Stimulated activated CD8-positive, alpha-beta memory T cell treated with anti-CD3 and anti-CD28 coated beads, Interleukin-7, amount 100 ng/mL, for 1 hour (primary cell): ENCODE measurements at places on chromosomes 11 and 22.
A peak's percentile ranks its signal among the peaks of the same experiment; 100 is the strongest.

DNA sequence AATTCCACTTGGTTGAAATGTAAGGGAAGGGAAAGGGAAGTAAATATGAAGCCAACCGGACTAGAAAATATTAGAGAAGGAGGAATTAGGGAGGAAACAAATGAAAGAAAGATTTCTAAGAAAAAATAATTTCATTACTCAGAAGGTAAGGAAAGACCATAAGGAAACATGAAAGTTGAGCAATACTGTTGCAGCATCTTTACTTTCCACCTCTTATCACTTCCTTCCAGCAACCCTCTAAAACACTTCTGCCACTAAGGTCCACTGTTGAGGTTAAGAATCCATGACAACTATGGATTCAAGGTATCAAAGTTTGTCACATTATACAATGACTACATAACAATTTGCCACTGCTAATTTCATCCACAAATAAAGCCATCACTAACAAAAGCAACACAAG is 308.6 kb downstream of the DLG2 start:
- no peak for DNase-seq

- DNase-seq = no peak
These were observed 11.9 kb downstream of the CHRM1 start for GRCh38 chr11:62909107-62909894.

DNA sequence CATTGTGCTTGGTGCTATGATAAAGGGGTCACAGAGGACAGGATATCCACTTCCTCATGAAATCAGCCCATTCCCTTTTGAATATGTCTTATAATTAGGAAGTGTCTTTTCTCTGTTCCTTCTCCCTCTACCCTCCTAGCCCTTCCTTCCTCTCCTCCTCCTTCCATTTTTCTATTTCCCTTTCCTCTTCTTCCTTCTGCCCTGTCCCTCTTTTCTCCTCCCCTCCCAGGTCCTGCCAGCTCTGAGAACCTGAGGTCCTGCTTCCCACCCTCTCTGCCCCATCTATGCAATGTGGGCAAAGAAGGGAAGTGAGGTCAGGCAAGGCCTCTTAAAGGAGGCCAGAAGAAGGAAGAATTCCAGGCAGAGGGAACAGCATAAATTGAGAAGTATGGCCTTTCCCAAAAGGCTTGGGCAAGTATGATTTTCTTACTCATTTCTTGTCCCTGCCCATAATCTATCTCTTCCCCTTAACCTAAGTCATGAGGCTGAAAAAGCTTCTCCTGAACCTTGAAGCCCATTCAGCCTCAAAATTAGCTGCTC is 7.7 kb upstream of the UBASH3B start:
- DNase-seq = no peak

- DNase-seq = peak; percentile 11
These were observed 42.1 kb upstream of the KLHL35 start for GRCh38 chr11:75474878-75475766.

- no peak for DNase-seq
These were observed 26.9 kb downstream of the MACROD1 start for GRCh38 chr11:64139049-64139448.

DNA sequence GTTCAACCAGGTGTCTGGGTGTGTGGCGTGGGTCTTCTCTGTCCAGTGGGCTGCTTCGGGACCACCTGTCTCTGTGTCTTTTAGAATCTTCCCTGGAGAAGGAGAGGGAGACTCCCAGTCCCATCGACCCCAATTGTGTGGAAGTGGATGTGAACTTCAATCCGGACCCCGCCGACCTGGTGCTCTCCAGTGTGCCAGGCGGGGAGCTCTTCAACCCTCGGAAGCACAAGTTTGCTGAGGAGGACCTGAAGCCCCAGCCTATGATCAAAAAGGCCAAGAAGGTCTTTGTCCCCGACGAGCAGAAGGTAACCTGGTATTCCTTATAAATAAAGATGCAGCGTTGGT is 12.2 kb downstream of the TEF start:
- no peak for DNase-seq

DNA sequence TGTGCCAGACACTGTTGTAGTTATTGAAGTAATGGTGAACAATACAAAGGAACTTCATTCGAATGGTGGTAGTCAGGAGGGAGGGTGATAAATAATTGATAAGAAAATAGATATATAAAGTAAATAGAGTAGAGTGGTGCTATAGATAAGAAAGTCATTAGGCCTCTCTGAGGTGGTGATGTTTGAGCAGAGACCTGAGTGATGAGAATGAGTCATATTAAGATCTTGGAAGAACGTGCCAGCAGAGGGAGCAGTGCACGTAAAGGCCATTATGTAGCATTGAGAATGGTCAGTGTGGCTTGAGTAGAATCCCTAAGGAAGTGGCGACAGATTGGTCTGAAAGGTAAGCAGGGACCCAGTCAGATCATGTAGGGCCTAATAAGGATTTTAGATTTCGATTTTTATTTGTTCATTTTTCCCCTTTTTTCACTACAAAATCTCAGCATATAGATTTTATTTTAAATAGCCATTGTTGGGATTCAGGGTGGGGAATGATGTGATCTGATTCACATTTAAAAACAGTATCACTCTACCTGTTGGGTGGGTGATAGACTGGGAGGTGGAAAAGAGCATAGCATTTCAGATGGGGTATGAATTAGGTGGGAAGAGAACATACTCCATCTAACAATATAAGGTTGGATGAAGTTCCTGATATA is 44.7 kb downstream of the CCDC90B start:
- DNase-seq = no peak

- no peak for DNase-seq
These were observed 24.6 kb downstream of the STIM1 start for GRCh38 chr11:3879967-3880542.

DNA sequence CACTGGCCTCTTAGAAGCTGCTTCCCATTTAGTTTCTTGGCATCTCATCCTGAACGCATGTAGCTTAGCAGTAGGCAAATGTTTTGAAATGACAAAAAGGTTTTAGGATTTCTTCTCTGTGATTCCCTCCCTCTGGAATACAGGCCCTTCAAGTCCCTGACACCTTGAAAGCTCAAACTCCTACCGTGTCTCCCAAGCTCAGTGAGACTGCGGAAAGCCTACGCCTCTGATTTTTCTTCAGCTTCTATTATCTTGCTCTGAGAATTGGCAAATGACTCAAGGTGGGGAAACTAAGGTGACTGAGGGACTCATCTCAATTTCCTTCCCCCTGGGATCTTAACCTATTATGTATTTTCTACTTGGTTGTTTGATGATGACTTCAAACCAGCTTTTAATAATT is 130.3 kb downstream of the ENTHD1 start:
- DNase-seq = no peak

- DNase-seq = no peak
These were observed 572.9 kb upstream of the CHORDC1 start for GRCh38 chr11:90795746-90796145.

DNA sequence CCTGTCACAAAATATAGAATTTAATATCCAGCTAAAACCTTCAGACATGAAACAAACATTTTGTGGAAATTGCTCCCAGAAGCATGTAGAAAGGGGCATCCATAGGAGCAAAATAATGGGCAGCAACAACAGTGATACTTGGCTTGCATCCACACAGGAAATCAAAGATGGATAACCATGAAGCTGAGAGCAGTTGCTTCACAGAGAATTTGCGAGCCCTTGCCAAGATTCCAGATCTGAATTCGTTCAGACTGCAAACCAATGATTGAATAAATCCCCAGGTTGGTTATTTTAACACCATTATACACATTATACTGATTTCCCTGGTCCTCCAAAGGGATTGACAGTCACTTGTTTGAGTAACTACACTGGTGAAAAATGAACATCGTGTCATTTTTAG is 15.6 kb upstream of the OR51L1 start:
- no peak for DNase-seq
